ENCODE measurements at places on chromosomes 11 and 22.

DNA sequence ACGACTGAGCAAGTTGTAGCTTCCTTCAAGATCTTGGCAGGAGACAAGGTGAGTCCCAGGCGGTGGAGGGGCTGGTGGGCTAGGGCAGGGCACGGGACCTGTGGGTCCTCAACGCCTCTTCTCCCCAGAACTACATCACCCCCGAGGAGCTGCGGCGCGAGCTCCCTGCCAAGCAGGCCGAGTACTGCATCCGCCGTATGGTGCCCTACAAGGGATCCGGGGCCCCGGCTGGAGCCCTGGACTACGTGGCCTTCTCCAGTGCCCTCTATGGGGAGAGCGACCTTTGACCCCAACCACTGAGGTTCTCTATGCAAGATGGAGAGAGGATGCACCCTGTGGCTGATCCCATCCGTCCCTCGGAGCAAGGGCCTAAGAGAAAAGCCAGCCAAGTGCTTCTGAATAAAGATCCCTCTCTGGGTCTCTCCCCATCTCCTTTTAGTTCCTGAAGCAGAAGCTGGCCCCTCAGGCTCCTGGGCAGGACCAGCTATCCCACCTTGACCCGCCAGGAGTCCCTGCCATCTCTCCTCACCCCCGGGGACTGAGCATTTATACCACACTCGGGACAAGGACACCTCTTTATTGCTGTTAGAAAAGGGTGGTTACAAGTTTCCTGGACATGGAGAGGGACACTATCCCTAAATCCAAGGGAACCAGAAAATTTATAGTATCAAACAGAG lies 5.4 kb downstream of the CTSF start:
- no peak for DNase-seq

DNA sequence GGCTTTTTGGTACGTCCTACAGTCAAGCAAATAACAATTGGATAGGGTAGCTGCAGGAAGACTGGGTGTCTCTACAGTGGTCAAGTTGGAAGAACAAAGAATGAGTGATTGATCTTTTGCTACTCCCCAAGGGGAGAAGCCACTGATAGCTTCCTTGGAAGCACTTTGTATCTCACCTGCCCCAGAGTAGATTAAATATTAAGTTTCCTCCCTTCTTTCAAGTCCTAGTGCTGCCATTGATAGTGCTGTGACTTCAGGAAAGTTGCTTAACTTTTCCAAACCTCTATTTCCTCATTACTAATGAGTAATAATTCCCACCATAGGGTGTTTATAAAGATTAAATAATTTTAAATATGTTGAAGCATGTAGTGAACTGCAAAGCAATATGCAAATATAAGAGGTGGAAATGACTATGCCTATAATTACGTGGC lies 35.6 kb upstream of the EHF start:
- DNase-seq: no peak

DNA sequence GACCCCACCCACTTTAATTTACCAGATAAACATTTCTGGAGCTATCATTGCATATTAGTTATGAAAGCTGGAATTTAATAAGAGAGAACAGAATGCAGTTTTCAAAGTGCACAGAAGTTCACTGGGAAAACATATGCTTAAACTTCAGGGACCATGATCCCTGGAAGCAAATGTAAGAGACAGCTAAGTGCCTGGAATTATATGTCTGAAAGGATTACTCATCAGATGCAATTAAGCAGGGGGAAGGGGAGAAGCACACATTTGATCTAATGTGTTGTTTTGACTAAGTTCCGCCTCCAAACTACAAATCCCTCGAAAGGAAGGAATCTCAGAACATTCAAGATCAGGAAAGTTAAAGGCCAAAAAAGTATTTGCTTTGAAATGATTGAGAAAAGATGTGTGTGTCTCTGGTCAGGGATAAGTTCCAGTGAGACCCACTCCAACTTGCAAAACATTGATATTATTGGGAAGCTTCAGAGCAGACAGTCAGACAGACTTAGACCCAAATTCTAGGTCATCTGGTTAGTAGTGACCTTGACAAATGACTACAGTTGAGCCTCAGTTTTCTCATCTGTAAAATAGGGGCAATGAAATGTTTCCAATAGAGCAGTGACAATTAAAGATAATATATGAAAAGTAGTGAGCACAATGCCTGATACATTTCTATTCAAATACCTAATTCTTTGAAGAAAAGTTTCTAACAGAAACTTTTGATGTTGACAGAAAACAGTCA lies 147.6 kb downstream of the ME3 start:
- no peak for DNase-seq

DNA sequence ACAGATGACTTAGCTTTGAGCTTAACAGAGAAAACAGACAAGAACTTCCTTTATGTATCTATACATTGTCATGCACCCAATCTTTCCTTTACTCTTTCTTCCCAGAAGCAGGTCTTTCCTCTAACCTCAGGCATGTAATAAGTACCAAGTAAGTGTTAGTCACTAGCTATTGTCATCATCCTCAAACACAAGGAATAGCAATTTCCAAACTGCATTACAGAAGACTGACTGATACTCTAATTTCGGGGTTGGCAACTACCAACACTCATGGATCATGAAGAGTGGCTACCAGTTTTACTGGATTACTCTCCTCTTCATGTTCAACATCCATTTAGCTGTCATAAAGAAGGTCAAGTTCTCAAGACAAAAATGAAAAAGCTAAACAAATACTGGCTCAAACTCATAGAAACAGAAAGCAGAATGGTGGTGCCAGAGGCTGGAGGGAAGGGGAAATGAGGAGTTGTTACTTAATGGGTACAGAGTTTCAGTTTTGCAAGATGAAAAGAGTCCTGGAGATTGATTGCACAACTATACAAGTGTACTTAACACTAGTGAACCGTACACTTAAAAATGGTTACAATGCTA lies 111.6 kb downstream of the SIK3 start:
- no peak for DNase-seq

DNA sequence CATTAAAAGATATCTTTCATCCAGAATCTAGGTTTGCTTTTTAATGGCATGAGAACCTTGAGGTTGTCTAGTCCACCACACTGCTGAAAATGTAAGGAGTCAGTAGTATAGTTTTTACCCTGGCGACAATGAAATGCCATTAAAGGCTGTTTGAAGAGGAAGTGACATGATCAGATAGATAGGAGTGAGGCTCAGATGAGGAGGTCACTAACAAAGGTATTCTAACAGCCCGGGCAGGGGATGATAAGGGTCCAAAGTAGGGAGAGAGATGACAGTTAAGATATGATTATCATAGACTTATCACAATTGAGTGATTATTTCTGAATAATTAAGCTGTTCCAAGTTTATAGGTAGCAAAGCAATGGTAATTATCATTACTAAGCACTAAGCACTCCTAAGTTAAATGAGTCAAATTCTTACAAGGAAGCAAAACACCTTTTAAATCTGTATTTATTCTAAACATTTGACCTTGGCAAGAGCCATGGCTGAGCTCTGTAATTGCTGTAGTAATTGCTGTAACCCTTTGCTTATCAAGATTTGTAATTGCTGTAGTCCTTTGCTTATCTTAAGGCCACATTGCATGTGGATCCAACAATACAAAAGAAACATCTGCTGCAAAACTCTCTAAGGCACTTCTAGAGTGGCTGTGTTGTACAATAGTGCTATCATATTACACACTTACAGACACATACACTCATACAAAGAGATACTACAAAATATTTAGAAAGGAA lies 92.6 kb downstream of the ENTHD1 start:
- DNase-seq: no peak

GRCh38 chr11:94526645-94527438 lies 14.6 kb downstream of the C11orf97 start:
- no peak for DNase-seq

- DNase-seq: no peak
Observed at GRCh38 chr11:130815097-130815802, 101.0 kb downstream of the SNX19 start.

GRCh38 chr22:40408718-40409612 lies 38.6 kb downstream of the SGSM3 start:
- DNase-seq: no peak

GRCh38 chr11:17389957-17390649 lies 1.6 kb upstream of the KCNJ11 start:
- DNase-seq: no peak

- no peak for DNase-seq
Observed at GRCh38 chr22:23501261-23501619, 78.8 kb downstream of the IGLL1 start.

GRCh38 chr22:47094861-47095330 lies 332.4 kb downstream of the TBC1D22A start:
- DNase-seq: no peak

- no peak for DNase-seq
Observed at GRCh38 chr22:44828193-44828592, 75.8 kb downstream of the ARHGAP8 start.

DNA sequence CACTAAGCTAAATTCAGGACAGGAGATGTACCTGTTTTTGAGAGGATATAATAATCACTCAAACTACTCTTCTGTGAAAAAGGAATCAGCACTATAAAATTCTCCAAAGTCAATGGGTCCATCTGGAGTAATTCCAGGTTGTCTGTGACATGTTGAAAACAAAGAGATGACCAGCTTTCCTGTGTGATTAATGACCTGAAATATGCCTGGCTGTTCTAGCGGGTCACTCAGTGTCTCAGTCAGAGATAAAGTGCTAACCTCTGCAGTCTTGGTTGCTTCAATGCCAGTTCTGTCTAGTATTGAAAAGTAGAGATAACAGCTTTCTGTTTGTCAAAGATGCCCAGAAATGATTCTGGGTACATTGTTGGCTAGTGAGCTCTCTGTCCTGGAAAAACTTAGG lies 722.6 kb upstream of the TENM4 start:
- no peak for DNase-seq

GRCh38 chr22:23862103-23862502 lies 4.4 kb downstream of the SLC2A11 start:
- no peak for DNase-seq

DNA sequence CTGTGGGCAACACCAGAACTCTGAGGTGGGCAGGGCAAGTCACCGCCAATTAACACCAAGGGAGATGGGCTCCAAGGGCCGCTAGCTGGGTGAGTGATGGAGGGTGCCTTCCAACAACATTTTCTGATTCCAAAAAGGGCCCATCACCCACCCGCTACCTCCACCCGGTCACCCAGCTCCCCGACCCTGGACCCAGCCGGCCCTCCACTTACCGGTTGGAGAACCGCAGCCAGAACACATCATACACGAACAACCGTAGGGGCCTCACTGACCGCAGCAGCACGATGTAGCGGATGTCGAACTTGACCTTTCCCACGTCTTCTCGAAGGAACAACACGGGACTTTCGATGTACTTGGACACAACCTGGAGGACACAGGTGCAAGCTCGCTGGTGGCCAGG lies 14.7 kb downstream of the TTLL12 start:
- no peak for DNase-seq

All from naive thymus-derived CD8-positive, alpha-beta T cell (primary cell).